ENCODE measurements at places on chromosomes 2 and 18.

DNA sequence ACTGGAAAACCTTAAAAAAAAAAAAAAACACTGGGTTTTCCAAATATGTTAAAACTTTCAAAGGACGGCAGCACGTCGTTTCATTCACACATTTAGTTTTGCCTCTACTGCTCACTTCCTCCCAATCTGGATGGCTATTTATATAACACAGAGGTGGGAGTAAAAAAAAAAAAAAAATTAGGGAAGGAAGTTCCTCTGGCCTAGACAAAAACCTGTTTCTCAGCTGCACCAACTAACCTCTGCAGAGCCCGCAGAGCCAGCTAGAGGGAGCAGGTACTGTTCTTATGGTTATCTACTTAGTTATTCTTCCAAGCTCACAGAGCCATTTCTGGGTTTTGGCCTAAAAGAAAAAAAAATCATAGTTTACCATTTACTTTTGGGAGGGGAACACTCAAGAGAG is 28.1 kb downstream of the SLC1A4 start:
- no peak for DNase-seq

DNA sequence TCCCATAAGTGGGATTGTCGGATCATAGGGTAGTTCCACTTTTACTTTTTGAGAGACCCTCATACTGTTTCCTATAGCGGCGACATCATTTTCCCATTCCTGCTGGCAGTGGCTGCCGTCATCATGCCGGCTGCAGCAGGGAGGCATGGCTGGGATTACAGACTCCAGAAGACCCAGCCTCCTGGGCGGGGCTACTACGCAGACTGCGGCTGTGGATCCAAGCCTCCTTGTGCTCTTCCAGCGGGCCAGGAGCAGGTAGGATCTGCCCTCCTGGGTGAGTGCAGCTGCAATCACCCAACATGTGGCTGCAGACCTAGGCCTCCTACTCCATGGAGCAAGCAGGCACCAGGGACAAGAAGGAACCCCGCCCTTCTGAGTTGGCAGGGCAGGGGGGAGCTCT is 359.2 kb downstream of the GALR1 start:
- no peak for DNase-seq

DNA sequence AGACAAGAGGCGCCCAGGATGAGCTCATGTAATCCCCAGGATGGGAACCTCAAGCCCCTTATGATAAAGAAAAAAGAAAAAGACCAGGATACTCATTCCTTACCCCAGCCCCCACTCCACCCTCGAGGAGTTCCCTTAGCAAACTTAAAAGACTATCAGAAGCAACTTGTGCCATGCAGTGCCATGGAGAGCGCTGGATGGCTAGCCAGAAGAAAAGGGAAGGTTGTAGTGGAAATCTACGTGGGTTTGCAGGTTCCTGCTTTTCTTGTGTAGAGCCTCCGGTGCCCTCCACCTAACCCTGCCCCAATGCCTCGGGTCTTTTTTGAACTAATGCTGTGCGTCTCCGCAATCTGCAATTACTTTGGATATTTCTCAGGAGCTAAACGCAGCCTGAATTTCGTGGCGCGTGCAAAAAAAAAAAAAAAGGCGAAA is 16.2 kb upstream of the BCL11A start:
- no peak for DNase-seq

GRCh38 chr18:26630596-26630995 is 82.2 kb upstream of the KCTD1 start:
- DNase-seq = no peak

GRCh38 chr2:65728477-65729180 is 296.2 kb upstream of the SPRED2 start:
- no peak for DNase-seq

- no peak for DNase-seq
Measured at GRCh38 chr2:235247001-235247400, 246.8 kb upstream of the AGAP1 start.

GRCh38 chr2:46490521-46491141 is 11.3 kb downstream of the TMEM247 start:
- no peak for DNase-seq

- no peak for DNase-seq
Measured at GRCh38 chr18:74459889-74460288, 2.8 kb upstream of the DIPK1C start.

GRCh38 chr2:142531377-142531776 is 346.1 kb upstream of the KYNU start:
- no peak for DNase-seq

- DNase-seq = no peak
Measured at GRCh38 chr2:120231564-120231973, 8.4 kb upstream of the TMEM185B start.

- DNase-seq = no peak
Measured at GRCh38 chr2:74534411-74534810, 4.7 kb downstream of the HTRA2 start.

DNA sequence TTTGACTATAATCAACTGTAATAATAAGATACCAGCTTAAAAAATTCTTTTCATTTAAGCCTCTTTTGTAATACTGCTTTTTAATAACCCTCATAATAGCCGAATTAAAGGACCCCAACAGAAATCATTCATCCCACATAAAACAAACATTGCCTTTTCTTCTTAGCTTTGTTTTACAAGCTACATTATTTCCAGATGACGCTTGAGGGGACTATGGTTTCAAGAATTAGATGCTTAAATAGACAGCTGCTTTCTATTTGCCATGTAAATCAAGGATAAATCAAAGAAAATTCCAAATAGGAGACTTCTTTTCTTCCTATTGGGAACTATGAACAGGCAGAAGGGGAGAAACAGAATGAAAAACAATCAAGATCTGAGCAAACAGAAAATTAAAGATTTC is 200.7 kb upstream of the SMAD7 start:
- no peak for DNase-seq

DNA sequence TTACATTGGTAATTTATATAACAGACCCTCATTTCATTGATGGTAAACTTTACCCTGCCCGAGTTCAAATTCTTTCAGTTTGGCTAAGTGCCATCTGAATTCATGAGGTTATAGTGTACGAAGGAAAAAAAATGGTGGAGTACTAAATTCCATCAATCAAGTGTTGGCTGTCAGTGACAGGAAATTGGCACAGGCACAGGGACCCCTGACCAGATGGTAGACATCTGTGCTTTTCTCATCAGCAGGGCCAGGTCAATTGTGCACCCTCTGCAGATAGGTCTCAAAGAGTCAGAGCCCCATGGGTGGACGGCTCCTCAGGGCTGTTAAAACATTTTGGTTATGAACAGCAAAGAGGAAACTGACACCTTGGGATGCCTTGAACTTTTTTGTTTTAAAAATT is 439.2 kb downstream of the SETBP1 start:
- DNase-seq = no peak

GRCh38 chr2:57821088-57821487 is 225.5 kb upstream of the VRK2 start:
- DNase-seq = no peak

GRCh38 chr2:170484552-170484951 is 230.6 kb upstream of the SP5 start:
- DNase-seq = no peak

GRCh38 chr2:206615417-206616089 is 26.7 kb upstream of the FAM237A start:
- DNase-seq = no peak

DNA sequence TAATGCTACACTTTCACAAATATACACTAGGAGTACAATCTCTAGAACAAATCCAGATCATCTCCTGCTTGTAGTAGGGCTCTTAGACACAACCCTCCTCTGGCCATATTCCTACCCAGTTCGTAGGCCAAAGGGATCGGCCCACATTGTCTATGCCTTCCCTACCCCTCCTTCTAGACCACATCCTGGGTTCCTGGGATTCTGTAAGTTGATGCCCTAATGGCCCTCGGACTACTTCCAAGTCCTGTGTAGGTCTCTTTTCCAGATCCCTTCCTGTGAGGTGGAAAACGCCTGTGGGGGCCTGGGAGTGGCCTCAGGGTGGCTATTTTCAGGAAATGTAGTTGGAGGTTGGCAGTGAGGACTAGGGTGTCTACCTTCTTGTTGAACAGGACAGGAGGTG is 289.7 kb downstream of the ZNF385B start:
- no peak for DNase-seq

GRCh38 chr2:148876595-148877402 is 1.8 kb downstream of the KIF5C start:
- DNase-seq = no peak

DNA sequence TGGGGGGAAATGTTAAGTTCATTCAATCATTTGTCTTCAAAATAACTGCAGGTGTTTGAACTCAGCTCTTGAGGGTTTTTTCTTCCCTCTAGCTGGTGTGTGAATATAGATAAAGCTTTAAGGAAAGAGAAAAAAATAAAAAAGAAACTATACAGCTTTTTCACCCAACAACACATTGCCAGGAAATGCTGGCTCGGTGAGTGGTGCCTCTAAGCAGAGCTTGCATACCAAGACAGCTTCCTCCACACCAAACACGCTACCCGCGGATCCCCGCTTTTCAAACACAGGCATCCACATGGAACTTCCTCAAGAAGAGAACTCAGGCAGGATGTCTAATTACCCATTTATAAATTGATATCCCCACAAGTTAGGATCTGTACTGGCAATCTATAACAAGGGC is 69.8 kb upstream of the TANK start:
- DNase-seq = no peak

DNA sequence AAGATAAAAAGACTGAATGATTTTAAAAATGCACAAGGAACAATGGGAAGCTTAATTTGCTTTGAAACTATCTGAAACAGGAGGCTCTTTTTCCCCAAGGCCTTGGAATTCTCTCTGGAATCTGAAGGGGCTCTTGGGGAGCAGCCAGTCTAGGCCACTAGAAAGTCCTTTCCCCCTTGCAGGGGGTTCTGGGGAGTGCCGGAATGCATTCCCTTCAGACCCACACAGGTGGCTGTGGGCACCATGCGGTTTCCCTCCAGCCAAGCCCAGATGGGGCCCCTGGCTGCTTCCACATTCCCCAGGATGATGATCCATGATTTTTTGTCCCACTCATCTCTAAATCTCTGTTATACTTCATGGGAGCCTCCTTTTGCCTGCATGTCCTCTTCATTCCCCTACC is 10.7 kb downstream of the GPR45 start:
- DNase-seq = no peak

DNA sequence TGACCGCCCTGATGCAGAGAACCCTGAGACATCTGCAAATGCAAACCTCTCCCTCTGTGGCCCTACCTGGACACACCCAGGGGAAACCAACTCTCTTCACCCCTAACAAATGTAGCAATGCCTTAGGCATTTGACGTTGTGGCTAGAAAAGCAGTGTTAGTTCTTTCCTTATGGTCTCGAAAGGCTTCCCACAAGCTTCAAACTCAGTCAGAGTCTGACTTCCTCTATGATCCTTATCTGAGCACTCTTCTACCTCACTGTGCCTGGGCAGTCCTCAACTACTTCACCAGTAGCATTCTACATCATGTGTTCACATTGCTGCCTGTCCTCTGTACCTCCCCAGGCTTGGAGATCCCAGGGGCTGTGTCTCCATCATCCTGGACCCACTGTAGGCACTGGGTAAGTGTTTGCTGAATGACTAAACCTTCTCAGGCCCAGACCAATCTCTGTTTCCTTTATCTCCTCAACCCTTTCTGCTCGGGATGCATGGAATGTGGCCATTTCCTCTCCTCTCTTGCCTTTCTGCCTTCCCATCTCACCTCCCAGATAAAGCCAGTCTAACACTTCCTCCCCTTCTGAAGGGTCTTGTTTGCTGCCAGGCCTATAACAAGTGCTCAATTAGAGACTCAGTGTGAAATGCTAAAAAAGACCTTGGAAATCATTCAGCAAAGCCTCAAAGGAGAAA is 91.7 kb upstream of the ACAA2 start:
- DNase-seq = no peak

GRCh38 chr2:65529419-65529818 is 97.0 kb upstream of the SPRED2 start:
- no peak for DNase-seq

GRCh38 chr18:3148930-3149535 is 70.7 kb downstream of the MYOM1 start:
- DNase-seq = no peak

DNA sequence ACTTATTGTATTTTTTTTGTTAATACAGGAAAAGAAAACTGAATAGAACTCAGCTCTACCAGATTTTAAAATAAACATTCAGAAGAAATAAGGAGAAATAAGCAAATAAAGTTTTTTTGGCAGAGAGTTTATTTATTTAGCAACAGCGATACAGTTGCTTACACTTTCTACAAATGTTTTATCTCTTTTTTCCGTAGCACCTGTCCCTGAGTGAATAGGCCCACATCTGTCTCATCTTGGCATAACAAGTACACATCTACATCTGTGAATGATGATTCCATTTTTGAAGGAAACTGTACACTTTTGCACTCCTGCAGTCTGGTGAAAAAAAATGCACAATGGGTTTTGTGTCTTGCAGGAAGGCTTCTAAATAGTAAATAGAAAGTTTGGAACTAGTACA is 783.6 kb upstream of the ZEB2 start:
- DNase-seq = no peak

GRCh38 chr18:72867746-72868584 is at the start of gene NETO1:
Gene NETO1 (minus strand): TSS chr18:72867987. CDS start chr18:72867291, 696 bp downstream.
- DNase-seq = no peak

- DNase-seq = no peak
Measured at GRCh38 chr2:132618734-132619133, 51.3 kb downstream of the LYPD1 start.

DNA sequence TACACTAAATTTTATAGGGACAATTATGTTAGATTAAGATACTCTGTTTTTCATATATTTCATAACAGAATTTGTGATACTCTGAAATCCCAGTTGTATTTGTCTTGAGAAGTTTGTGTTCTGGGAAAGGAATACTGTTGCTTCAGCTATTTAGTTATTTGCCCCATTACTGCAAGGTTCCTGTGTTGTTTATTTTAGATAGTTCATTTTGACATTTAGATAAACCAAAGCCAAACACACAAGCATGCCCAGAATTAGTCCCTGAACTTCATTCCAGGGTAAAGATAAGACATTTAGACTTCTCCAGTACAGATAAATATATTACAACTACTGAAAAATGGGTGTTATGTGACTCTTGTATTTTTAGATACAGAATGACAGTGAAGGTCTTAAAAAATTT is 74.7 kb downstream of the BMPR2 start:
- no peak for DNase-seq

GRCh38 chr2:190812506-190813294 is 67.9 kb upstream of the GLS start:
- no peak for DNase-seq

DNA sequence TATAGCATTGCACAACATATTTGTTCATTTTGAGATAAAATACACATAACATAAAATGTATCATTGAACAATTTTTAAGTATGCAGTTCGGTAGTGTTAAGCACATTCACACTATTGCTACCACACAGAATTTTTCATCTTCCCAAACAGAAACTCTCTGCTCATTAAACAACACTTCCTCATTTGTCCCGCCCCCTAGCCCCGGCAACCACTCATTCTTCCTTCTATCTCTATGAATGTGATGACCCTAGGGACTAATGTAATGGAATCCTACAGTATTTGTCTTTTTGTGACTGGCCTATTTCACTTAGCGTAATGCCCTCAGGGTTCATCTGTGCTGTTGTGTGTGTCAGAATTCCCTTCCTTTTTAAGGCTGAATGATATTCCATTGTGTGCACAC is 95.4 kb downstream of the TSHZ1 start:
- no peak for DNase-seq

Data from activated CD8-positive, alpha-beta memory T cell treated with anti-CD3 and anti-CD28 coated beads for 48 hours (primary cell).